CD4-positive, alpha-beta T cell treated with Interleukin-17A for 1 hour (primary cell): ENCODE measurements at places on chromosomes 7 and 10.

- DNase-seq, result no peak
Measured at GRCh38 chr10:106660550-106660949, 504.0 kb downstream of the SORCS1 start.

DNA sequence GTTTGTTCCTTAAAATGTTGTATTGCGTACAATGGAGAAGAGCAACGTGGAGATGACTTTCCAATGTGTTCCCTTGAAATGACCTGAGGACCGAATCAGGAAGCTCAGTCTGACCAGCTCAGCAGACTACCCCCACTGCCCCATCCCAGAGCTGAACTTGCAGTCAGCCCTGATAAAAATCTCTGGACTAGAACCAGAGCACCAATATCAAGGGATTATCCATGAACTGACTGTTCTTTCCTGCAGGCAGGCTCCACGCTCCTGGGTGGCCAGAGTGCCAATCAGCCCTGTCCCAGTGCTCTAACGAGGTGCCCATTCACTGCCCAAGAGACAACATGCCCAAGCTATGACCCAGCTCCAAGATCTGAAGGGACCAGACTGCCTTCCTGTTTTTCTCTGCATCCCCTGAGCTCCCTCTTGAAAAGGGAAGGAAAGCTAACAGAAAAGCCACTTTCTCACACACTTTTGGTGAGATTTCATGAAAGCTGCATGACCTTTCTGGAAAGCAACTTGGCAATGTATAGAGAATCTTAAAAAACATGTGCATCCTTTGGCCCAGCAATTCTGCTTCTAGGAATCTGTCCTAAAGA is 130.2 kb downstream of the KCNMA1 start:
- no peak for DNase-seq

DNA sequence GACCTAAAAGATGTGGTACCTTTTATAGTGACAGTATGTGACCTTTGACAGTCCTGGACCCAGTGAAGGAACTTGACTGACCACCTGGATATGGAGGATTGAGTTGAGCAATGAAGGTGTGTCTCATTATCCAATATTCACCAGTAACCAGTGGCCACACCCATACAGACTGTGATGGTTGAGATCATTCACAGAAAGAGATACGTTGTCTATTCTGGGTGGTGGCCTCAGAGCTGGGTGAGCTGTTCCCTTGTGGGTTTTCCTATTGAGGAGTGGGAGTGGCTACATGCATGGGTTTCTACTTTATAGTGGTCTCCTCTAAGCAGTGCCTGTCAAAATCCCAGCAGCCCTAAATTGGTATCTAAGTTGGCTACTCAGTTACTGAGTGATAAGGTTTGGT is 507.4 kb downstream of the SORCS3 start:
- DNase-seq, result no peak

GRCh38 chr10:94366382-94366781 is 3.6 kb upstream of the NOC3L start:
- no peak for DNase-seq

DNA sequence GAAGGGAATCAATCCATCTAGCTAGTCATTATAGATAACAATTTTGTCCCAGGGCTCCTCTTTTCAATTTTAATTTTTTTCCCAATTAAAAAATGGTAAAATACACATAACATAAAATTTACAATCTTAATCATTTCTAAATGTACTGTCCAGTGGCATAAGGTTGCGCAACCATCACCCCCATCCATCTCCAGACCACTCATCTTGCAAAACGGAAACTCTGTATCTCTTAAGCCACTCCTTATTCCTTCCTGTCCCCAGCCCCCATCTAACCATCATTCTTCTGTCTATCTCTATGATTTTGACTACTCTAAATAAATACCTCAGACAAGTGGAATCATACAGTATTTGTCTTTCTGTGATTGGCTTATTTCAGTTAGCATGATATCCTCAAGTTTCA is 46.1 kb upstream of the RAB18 start:
- DNase-seq, result no peak

GRCh38 chr10:77922566-77923179 is 3.9 kb downstream of the DLG5 start:
- DNase-seq, result no peak

- no peak for DNase-seq
Measured at GRCh38 chr7:17274551-17275245, 23.8 kb upstream of the AHR start.

- DNase-seq, result no peak
Measured at GRCh38 chr10:31650010-31650409, 278.6 kb downstream of the ARHGAP12 start.
